Fibroblast of skin of scalp (primary cell): ENCODE measurements at places on chromosomes 16 and 17.

GRCh38 chr16:77660311-77660710 lies 62.0 kb upstream of the NUDT7 start:
- DNase-seq = peak; percentile 56

GRCh38 chr16:19377864-19378263 lies 39.8 kb upstream of the TMC5 start:
- DNase-seq = peak; percentile 2

- no peak for DNase-seq
Measured at GRCh38 chr16:56262551-56263245, 71.4 kb downstream of the GNAO1 start.

DNA sequence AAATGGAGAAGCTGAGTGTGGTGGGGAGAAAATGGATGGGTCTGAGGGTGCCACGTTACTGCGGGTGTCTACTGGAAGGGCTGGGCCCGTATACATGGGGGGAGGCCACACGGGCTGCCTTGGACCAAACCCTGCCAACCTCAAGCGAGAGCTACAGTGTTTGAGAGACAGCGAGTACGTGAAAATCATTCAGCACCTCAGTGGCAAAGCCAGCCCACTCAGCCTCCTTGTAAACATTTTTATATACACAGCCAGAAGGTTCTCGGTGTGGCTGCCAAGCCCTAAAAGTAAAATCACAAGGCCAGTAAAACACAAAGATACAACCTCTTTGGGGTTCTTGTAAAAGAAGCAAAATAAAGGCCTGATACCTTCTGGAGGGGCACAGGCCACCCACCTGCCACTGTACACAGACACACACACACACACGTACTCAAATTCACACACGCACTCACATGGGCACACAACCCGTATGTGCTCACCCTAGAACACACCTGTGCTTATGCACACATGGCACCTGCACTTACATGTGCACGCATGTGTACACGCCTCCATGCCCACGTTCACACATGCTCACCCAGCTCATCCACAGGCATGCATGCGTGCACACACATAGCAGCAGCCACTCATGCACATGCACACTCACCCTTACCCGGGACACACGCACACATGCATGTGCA lies 102.8 kb downstream of the GSG1L start:
- DNase-seq = no peak

- peak; percentile 69 for DNase-seq
Measured at GRCh38 chr17:69047368-69048263, 13.1 kb downstream of the ABCA9 start.

GRCh38 chr16:86018487-86018886 lies 119.5 kb downstream of the IRF8 start:
- no peak for DNase-seq

- no peak for DNase-seq
Measured at GRCh38 chr16:10817963-10818941, at the start of gene TVP23A. Gene TVP23A, minus strand, starts transcription at chr16:10818794. Its CDS starts 301 bp downstream, at chr16:10818493.

- no peak for DNase-seq
Measured at GRCh38 chr17:17090642-17091103, 48.4 kb downstream of the MPRIP start.

DNA sequence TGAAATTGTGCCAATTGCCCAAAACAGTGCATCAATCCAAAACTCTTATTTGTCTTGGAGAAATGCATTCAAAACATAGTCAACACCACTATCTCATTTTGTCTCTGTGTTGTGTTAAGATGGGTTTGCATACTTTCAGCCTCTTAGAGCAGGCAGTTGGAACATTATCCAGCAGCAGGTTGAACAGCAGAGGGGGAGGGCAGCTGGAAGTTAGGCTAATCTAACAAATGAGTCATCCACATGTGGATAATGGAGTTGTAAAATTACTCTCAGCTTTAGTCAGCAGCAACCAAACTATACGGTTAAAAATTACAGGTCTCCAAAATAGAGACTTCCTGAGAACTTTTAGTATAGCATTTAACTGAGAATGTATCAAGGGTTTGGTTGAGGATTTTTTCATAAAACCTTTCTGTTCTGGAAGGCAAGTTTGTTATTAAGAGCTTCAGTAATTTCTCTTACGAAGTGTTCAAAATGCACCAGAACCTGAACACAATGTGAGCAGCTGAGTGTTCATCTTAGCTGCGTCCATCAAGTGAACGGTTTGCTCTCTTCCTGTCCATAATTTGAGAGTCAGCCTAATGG lies 46.3 kb downstream of the PRKCA start:
- peak; percentile 62 for DNase-seq

DNA sequence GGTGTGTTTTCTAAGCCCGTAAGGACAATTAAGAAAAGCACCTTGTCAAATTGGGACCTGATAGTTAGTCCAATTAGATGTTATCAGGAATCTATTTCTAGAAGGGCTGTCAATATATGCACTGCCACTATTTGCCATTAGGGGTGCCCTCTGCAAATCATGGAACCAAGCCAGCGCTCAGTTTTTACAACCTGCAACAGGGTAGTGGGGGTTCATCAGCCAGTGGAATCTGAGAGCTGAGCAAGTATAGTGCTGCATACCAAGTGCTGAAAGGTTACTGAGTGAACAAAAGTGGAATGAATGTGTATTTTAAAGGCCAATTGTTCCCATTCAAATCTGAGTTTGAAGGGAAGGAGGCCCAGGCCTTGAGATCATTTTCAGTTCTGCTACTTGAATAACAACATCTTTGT lies 10.4 kb downstream of the PRR11 start:
- DNase-seq = peak; percentile 52

- DNase-seq = peak; percentile 80
Measured at GRCh38 chr16:10579965-10580882, at the start of gene EMP2. Gene EMP2, minus strand, starts transcription at chr16:10580598. Its CDS starts 32,981 bp downstream, at chr16:10547617.

- DNase-seq = no peak
Measured at GRCh38 chr16:56972403-56973293, 10.9 kb downstream of the CETP start.

- peak; percentile 21 for DNase-seq
Measured at GRCh38 chr17:43471585-43472160, 12.1 kb upstream of the DHX8 start.

- peak; percentile 64 for DNase-seq
Measured at GRCh38 chr16:23466162-23466885, 13.3 kb upstream of the COG7 start.

- DNase-seq = no peak
Measured at GRCh38 chr17:50461550-50462132, 7.0 kb downstream of the CHAD start.

- DNase-seq = peak; percentile 41
Measured at GRCh38 chr17:41360296-41360995, 9.2 kb downstream of the KRT33B start.

GRCh38 chr17:68379692-68380677 lies 77.3 kb downstream of the WIPI1 start:
- no peak for DNase-seq

GRCh38 chr16:25747160-25747758 lies 55.5 kb downstream of the HS3ST4 start:
- no peak for DNase-seq

GRCh38 chr17:42553866-42554249 lies 1.1 kb downstream of the HSD17B1 start:
- no peak for DNase-seq

GRCh38 chr16:57462978-57463362 lies 491 bp downstream of the POLR2C start:
- DNase-seq = no peak

GRCh38 chr16:4203748-4204147 lies 38.1 kb downstream of the SRL start:
- DNase-seq = no peak

GRCh38 chr16:51034481-51035109 lies 116.5 kb downstream of the SALL1 start:
- no peak for DNase-seq

DNA sequence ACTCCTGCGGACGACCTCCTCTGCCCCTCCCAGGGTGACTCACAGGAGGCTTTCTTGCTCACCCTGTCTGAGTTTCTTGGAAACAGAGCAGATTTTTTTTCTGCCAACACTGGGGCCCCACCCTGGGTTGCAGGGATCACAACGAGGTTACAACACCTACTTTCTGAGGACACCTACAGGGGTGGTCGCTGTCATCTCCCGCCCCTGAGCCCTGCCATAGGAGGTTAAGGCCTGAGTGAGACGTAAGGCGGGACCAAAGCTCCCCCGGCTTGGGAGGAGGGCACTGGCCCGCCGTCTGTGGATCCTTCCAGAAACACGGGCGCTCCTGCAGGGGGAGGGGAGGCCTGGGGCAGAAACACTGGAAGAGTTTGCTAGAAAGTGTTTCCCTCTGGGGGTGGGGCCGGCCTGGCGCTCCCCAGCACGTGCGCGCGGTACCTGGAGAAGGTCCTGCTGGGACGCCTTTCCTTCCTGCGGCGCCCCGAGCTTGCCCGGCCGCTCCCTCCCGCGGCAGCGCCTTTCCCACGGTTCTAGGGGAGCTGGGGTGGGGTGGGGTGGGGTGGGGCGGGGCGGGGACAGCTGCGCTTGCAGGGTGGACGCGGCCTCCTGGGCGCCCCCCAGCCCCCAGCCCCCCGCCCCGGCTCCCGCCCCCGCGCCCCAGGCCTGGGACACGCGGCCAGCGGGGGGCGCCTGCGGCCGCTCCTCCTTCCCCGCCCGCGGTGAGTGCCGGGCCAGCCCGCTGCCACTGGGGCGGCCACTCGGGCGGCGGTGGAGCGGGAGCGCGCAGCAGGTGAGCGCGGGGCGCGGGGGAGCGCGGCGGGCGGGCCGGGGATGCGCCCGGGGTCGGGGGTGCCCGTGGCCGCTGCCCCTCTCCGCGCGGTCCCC lies 20.7 kb upstream of the ADCY7 start:
- peak; percentile 73 for DNase-seq

GRCh38 chr16:17397499-17397891 lies 73.3 kb downstream of the XYLT1 start:
- peak; percentile 59 for DNase-seq

DNA sequence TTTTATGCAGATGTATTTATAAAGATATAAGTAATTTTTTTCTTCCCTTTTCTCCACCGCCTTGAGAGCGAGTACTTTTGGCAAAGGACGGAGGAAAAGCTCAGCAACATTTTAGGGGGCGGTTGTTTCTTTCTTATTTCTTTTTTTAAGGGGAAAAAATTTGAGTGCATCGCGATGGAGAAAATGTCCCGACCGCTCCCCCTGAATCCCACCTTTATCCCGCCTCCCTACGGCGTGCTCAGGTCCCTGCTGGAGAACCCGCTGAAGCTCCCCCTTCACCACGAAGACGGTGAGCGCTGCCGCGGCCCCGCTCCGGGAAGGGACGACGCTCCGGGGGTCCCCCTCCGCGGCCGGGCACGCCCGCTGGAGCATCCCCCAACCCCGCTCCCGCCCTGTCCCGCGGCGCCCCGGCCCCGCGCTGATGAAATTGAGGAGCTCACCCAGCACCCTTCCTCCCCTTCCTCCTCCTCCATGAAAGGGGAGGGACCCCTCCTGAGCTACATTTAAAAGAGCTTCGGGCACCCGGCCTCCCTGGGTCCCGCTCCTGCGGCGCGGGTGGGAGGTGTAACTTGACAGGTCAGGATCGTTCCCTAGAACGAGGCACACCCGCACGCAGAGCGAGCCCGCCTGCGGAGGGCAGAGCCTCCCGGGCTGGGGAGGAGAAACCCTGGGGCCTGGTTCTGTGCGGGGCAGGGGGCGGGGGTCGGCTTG lies 706 bp downstream of the HLF start:
- DNase-seq = no peak

DNA sequence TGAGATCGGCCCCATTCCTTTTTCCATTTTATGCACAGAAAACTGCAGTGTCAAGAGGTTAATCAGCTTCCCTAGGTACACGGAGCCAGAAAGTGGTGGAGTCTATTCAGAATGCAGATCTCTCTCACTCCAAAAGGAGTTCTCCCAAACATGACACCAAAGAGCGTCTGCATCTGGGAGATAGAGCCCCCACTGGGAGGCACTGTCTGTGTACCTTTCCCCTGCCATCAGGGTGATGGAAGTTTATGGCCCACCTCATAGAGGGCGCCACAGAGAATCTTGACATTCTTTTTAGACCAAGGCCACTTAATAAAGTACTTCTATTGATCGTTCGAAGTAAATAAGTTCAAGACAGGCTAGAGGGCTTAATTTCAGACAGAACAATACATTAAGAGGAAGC lies 493.7 kb upstream of the ERCC4 start:
- no peak for DNase-seq

- DNase-seq = peak; percentile 12
Measured at GRCh38 chr17:17186051-17186450, 20.1 kb downstream of the PLD6 start.

DNA sequence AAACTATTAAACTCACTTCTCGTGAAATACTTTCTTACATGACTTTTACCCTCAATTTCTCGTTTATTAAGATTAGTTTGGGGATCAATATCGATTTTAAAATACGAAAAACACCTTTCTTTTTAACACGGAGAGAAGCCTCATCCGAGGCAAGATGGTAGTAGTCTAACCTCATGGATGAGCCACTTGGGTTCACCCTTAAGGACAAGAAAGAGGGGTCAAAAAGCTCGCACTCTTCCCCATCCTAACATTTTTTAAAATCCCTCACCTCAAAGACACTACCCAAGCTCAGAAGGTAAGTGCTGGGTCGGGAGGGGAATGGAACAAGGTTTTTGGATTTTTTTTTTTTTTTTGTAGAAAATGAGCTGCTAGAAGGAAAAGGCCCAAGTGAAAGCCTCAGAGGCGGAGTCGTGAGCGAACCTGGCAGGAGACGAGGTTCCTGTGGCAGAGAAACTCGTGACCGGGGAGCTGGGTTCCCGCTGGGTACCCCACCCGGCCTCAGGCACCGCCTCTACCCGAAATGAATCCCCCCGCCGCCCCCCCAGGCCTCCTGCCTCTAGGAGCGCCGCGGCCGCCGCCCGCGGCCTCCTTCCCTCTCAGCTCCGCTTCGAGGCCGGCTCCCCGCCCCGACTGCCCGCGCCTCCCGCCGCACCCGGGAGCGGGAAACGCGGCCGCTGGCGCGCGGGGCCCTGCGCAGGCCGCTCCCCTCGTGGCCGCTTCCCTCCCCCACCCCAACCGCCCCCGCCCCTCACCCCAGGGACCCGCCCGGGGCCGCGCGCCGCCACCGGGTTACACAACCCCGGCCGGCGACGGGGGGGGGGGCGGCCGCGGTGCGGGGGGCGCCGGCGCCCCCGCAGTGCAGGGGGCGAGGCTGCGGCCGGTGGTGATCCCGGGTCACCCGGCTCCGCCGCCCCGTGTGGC lies 1.6 kb downstream of the NUFIP2 start:
- peak; percentile 42 for DNase-seq

DNA sequence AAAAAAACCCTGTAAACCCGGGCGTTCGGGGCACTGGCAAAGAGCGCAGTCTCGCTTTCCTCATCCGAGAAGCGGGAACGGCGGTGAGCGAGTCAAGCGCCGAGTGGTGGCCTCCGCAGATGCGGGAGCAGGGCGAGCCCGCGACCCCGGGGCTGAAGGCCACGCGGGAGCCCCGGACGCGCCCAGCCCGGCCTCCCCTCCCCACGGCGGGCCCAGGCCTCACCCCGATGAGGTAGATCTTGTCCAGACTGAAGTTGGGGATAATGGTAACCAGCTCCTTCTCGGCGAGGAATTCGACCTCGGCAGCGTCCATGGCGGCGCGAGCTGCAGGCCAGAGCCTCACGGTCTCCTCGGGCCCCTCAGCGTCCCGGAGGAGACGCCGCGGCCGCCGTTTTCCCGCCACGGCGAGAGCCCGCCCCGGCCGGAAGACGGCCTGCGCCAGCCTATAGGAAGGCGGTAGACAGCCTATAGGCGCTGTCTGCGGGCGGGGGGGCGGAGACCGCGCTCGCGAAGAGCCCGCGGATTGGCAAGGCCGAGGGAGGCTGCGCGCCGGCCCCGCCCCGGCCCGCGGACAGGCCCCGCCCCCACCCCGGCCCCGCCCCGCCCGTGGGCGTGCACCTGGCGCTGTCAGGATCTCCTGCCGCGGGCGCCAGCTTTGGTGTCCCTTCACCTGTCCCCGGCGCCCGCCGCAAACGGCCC lies at the start of gene GINS2:
Gene GINS2, minus strand, starts transcription at position 369 of the 699 bp plus-strand sequence. Its CDS starts 56 bp downstream, at position 313.
- DNase-seq = peak; percentile 91
